ENCODE measurements at places on chromosomes 1 and 21.

DNA sequence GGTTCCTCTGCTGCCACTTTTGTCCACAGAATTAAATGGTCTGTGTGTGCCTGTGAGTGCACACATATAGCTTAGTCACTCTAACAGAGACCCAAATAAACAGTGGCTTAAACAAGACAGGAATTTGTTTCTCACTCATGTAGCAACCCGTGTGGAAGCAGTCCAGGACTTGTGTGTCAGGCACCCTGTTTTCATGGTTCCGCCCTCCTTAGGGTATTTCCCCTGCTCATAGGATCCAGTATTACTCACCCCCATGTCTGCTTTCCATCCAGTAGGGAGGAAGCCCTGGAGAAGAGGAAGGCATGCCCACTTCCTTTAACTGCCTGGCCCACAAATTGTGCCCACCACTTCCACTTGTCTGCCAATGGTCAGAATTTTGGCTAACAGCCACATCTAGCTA is 41.3 kb upstream of the TACSTD2 start:
- DNase-seq, result peak; percentile 55

- no peak for DNase-seq
Observed at GRCh38 chr1:21216835-21217811, 40.4 kb upstream of the EIF4G3 start.

DNA sequence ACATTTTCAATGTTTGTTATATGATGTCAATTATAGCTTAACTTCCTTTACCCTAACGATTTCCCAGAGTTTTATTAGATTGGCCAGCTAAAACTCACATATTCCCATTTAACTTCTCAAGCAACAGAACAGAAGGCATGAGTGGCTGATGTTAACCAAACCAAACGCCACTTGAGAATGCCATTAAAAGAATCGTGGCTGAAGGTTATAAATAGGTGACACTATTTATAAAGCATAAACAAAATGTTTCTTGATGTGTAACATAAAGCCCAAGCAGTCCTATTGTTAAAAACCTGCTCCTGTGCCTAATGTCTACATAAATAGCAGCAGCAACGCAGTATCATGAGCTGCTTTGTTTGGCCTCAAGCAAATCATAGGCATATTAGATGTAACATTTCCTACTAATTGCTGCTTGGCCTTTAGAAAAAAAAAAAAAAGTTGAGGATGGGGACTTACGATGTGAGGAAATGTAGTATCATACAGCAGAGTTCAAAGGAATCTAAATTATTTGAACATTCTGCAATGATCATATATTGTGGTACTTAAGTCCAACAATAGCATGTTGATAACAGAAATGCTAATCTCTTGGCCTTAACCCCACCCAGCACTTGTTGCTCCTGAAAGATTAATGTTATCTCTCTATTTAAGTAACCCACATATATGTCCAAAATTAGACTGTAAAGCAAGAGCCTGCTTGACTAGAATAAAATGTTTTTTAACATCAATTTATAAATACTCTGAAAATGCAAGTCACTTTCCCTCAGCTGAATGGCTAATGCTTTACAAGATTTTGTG is 106.0 kb downstream of the ESRRG start:
- DNase-seq, result no peak

GRCh38 chr21:31666445-31667010 is 7.0 kb downstream of the SOD1 start:
- DNase-seq, result no peak

DNA sequence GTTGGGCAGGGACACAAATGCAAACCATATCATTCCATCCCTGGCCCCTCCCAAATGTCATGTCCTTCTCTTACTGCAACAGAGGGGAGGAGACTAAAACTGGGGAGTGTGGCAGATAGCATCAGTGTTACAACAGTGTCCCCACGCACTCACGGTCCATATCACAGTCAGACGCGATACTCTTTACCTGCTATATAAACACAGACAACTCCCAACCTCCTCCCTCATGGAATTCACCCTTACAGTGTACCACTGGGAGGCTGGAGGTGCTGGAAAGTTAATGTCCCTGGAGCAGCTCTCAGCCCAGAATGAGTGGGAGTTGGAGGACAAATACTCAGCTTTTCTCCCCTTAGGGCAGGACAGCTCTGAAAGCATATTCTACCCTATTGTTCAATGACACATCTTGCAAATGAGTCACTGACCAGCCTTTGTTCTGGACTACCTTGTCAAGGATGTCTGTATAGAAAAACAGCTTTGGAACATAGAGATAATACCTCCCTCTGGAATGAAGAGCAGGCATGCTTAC is 445.9 kb downstream of the SETD4 start:
- DNase-seq, result peak; percentile 72

- DNase-seq, result no peak
Observed at GRCh38 chr1:155178441-155179111, 4.9 kb downstream of the TRIM46 start.

DNA sequence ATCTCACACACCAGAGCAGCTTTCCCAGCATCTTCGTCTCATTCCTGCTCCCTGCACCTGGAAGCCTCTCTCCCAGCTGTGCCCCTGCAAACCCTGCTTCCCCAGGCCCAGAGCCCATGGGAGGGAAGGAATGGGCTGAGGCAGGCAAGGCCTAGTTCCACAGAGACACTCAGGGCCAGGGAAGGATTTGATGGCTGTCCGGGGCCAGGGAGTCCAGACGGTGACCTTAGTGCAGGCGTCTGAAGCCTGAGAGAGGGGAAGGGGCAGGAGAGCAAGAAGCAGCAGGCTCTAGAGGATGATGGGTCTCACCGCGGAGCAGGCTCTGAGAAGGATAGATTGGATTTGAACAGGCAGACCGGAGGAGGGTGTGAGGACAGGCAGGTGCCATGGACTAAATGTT is 22.2 kb upstream of the TNNI1 start:
- no peak for DNase-seq

GRCh38 chr1:200640963-200641401 is 20.4 kb upstream of the KIF14 start:
- DNase-seq, result no peak

GRCh38 chr1:24896596-24897262 is 33.3 kb downstream of the RUNX3 start:
- no peak for DNase-seq

DNA sequence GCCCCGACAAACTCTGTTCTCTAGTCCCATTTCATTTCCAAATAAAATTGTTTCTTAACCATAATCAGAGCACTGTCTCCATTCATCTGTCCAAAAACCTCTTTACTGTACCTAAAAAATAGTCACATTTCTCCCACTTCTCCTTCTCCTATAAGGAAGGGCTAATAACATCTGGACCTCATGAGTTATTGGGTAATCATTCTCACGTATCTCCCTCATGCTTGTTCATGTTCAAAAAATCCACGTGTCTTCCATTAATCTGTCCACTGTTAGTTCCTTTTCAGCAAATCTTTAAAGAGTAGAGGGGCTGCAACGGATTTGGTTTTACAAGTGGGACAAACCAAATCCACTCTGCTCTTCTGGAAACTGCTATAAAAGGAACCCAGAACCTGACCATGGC is 1418.8 kb downstream of the MRPL39 start:
- DNase-seq, result no peak

Data from kidney capillary endothelial cell (primary cell).